ENCODE measurements at places on chromosomes 5 and 9.

GRCh38 chr9:14908295-14909180 is 1.7 kb downstream of the FREM1 start:
- DNase-seq = no peak

DNA sequence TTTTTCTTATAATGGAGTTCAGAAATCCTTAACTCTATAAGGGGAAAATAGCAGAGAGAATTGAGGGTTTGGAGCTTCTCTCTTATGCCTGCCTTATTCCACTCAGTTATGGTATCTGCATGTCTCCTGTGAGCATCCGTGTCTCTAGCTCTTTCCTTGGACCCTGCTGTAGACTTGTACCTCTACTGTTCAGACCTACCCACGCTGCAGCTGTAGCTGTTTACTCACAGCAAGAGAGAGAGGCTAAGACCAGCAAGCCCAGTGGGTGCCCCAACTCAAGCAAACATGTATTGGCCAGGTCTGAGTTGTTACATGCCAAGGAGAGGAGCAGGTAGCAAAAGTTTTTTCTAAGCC is 7.1 kb upstream of the PCSK1 start:
- DNase-seq = no peak

- no peak for DNase-seq
Observed at GRCh38 chr5:548256-548655, 24.0 kb upstream of the SLC9A3 start.

DNA sequence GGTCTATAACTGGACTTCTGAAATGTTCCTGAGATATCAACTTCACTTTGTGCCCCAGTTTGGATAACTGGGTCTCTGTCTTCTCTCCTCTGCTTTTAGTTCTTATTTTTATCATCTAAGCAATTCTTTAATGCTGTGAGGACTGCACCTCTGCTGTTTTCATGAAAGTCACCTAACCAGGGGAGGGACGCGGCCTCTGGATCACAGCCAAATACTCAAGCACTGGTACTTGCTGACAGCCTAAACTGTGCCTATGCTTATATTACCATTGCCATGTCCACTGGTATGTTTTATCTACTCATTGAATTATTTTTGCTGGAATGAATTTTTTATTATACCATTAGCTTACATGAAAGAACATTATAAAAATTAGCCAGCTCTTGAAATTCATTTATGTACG is 674.0 kb downstream of the DMRTA1 start:
- DNase-seq = no peak

GRCh38 chr9:137658781-137659180 is 40.0 kb downstream of the EHMT1 start:
- no peak for DNase-seq

- DNase-seq = no peak
Observed at GRCh38 chr9:98097836-98098235, 21.2 kb downstream of the TRIM14 start.

DNA sequence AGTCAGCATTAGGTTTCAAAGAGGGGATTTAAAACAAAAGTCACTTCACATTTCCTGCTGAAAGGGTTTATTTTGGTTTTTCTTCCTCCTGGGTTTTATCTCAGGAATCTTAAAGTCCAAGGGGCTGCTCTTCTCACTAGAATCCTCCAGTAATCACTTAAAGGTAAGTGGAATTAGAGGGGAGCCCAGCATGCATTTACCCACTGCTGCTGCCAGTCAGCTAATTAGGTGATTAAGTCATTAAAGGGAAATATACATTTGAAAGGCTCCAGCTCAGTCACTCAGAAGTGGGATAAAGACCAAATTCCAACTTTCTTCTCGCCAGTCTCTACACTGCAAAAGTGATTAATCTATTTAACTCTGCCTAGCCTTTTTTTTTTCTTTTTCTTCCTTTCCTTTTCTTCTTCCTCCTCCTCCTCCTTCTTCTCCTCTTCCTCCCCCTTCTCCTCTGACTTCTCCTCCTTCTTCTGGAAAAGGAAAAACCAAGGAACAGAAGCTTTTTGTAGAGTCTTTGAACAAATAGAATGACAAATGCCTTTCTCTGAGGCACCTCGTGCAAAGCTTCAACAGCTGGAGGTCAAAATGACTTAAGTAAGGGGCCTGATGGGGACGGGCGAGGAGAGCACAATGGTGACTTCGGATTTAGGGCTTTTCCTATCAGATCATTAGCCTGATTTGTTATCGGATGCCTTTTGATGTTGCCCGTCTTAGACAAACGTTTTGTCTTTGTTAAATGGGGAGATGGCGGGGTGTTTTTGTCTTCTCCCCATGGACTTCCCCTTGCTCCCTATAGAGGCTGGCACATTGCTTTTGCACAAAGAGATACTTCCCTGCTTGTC is 617.6 kb downstream of the IRX1 start:
- DNase-seq = no peak

DNA sequence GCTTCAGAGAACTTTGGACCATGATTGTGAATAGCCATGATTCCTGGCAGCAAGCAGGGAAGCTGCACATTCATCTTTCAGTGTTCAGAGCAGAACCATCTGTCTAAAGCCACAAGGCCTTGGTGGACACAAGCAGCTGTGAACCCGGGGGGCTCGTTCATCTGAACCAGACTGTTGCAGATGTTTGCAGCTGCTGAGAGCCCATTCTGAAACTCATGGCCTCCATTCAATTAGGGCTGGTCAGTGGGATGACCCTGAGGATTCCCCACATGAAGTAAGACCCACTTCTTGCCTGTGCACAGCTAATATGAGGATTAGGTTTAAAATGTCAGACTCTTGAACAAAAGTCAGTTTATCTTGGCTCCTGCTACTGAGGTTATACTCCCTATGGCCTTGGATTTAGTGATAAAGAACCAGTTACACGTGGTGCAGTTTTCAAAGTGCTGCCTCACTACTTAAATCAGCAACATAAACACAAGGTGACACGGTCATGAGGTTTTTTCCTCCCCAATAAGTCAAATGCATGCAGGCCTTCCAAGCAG is 109.8 kb upstream of the IFNK start:
- no peak for DNase-seq

GRCh38 chr5:175387144-175387543 is 56.8 kb downstream of the DRD1 start:
- no peak for DNase-seq

DNA sequence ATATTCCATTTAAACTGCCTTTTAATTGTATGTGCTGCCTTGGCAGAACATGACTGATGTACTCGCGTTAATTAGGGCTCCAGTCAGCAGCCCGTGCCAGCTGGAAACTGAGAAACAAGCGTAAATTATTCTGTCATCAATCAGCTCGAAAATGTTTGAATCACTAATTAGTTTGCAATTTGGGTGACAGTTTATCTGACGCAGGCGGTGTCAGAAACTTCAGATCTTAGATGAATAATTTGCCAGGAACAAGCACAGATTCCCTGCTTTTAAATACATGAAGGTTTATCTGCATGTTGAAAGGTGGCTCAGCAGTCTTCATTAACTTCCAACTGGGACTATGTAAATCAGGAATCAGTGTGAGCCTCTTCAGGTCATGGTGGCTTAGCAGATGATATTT is 176.0 kb upstream of the TLE4 start:
- no peak for DNase-seq

DNA sequence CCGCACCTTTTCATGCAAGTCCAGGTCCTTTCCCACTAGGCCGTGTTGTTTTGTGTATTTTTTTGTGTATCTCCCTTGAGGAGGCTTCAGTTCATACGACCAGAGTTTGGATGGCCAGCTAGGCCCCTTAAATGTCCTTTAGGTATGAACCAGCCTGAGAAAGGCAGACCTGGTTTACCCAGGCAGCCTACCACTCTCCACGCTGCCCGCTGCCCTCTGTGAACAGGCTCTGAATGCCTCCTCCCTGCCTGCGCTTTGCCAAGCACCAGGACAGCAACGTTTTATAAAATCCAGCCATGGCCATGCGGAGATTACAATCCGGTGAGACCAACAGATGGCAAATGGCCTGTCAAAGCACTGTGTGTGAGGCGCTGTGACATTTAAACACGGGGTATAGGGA is 626 bp upstream of the CLTB start:
- no peak for DNase-seq

GRCh38 chr9:129374651-129375050 is 196.6 kb upstream of the IER5L start:
- no peak for DNase-seq

- DNase-seq = no peak
Observed at GRCh38 chr5:137415231-137415681, 83.9 kb downstream of the SPOCK1 start.

- DNase-seq = no peak
Observed at GRCh38 chr9:37144762-37145161, 24.4 kb downstream of the ZCCHC7 start.

- DNase-seq = no peak
Observed at GRCh38 chr9:115071176-115071575, 46.8 kb downstream of the TNC start.

DNA sequence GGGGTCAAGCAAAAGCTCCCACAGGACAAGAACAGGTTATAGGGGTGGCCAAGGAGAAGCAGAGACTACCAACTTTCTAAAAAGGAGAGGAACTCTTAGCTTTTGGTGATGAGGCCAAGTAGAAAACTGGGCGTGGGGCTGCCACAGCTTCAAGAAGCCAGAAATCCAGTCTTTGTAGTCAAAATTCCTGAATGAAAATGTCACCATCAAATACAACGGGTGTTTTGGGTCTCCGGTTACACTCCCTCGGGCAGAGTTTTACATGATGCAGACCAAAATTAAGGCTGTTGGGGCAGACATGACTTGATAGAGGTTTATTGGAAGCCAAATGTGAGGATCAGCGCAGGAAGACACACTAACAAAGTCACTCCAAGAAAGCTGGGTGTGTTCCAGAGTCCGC is 29.4 kb upstream of the N4BP3 start:
- DNase-seq = no peak

- no peak for DNase-seq
Observed at GRCh38 chr9:92790542-92791527, 26.2 kb upstream of the BICD2 start.

DNA sequence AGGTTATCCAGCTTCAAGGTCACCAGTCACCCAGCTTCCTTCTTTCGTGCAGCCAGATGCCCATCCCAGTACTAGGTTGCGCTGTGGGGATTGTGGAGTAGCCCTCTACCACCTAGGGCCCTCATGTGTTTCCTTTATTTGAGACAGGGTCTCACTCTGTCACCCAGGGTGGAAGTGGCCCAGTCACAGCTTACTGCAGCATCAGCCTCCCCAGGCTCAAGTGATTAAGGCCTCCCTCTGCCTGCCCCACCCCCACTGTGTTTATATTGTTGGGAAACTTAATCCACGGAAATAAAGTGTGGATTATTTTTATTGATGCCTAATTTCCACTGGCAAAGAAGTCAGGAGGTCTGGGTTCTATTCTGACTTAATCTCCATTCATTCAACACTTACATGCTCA is 4.3 kb downstream of the IL17B start:
- DNase-seq = no peak

DNA sequence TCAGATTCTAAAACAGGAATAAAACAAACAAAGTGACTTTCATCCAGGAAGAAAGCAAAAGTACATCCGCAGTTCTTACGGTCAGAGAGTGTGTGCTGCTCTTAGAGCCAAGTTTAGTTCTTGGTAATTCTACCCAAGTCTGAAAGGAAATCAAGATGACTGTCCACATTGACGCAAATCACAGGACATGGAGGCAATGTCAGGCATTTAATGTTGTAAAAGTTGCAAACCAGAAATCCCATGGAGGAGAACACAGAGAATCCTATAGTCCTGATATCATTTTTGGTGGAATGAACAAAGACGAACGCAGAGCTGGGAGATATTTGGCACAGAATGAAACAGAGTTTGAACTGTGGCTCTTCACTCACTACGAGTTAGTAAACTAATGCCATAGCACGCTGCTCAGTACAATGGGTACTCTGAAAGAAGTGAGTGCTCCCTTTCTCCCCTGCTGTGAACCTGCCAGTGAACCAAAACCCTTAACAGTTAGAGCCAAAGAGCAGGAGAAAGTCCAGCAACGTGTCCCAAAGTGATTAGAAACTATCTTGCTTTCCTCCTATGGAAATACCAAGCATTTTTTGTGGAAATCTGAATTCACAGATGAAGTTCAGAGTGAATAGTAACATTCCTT is 74.3 kb downstream of the MUSK start:
- no peak for DNase-seq

DNA sequence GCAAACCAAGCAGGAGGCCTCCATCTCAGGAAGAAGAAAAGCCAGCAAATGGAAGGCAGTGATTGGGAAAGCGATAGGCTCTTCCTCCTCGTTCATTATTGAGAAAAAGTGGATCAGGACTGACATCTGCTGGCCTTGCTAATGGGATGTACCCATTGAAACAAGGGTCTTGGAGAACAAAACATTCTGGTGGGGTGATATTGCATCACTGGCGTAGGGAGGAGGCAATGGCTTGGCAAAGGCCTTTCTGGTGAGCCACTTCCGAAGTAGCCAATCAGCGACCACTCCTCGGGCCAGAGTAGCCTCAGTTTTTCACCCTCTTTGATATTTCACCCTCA is 86.7 kb upstream of the NFIB start:
- DNase-seq = peak; percentile 81

- DNase-seq = no peak
Observed at GRCh38 chr9:79131824-79132377, 439.9 kb upstream of the TLE4 start.

GRCh38 chr5:162852134-162852533 is 585.3 kb upstream of the CCNG1 start:
- no peak for DNase-seq

GRCh38 chr9:18906656-18907395 is 126.2 kb downstream of the SAXO1 start:
- DNase-seq = no peak

GRCh38 chr5:147339313-147339712 is 104.5 kb downstream of the STK32A start:
- DNase-seq = no peak

GRCh38 chr5:8949908-8950307 is 596.0 kb downstream of the SEMA5A start:
- no peak for DNase-seq

GRCh38 chr5:142134331-142135010 is 25.9 kb downstream of the NDFIP1 start:
- DNase-seq = no peak

DNA sequence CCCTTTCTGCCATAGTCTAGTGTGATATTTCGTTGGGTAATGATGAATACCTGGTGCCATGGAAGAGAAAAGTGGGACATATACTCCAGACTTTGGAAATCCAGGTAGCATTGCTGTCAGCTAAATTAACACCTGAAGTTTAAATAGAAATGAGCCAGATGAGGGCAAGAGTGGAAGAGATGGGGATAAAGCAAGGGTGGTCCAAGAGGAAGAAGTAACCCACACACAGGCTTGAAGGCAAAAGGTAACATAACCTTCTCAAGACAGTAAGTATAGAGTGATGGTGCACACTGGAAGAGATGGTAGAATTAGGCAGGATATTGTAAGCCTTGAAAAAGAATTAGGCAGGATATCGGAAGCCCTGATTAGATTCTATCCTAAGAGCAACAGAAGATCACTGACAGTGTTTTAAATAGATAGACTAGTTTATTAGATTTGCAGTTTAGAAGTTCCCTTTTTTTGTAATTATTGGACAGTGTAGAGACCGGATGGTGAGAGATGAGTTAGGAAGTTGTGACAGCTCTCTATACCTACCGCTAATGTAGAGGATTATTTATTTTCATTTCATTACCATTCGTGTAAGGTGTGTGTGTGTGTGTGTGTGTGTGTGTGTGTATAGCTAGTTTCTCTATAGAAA is 16.8 kb downstream of the ANXA1 start:
- DNase-seq = no peak

GRCh38 chr9:124298646-124299235 is 41.0 kb downstream of the NEK6 start:
- DNase-seq = no peak

GRCh38 chr9:90458485-90458884 is 184.1 kb downstream of the DIRAS2 start:
- no peak for DNase-seq

All from coronary artery (tissue), 2 donors.